ENCODE measurements at places on chromosomes 5 and 9.

DNA sequence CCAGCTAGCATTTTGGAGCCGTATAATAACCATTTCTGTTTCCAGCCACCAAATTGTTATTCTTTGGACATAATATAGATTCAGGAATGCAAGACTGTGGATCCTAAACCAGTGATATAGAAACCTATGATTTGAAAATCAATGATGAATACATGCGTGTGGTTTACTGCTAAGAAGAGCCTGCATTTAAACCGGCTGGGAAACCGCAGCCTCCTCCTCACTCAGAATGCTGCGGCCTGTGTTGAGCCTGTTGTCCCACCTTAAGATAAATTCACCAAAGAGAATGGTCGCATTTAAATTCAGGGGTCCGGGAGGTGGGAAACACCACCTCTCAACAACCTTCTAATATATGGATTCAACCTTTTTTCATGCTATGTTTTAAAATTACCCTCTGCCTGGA is 148.0 kb downstream of the MEF2C start:
- no peak for DNase-seq

DNA sequence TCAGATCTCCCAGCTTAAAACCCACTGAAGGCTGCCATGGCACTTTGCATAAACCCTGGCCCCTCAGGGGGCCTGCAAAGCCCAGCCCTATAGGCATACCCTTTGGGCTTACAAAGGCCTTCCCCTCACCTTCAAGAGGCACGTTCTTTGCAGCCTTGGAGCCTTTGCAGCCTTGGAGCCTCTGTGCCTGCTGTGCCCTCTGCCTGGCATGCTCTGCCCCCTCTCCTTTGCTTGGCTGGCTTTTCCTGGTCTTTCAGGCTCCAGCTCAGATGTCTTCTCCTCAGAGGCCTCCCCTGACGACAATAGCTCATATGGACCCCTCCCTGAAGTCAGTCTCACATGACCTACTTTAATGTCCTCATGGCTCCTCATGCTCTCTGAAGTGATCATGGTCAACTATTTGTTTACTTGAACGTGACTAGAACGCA is 60.3 kb downstream of the CXXC5 start:
- no peak for DNase-seq

DNA sequence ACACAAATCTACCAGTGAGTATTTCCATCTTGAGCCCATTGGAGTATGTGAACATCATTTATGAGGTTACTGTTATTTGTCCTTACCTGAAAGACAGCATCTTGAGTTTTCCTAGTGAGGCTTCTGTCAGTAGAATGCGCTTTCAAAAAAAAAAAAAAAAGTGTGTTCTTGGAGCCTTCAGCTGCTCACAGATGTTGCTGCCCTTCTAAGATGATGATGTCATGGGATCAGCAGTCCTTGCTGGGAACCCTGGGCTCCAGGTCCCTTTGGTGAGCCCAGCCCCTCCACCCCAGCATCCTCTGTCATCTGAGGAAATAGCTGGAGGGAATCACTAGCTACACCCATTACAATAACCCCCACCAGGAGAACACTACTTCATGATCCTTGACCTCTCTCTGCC is 83.3 kb downstream of the ATPSCKMT start:
- DNase-seq = no peak

- no peak for DNase-seq
Measured at GRCh38 chr5:112933105-112933504, 11.1 kb upstream of the REEP5 start.

DNA sequence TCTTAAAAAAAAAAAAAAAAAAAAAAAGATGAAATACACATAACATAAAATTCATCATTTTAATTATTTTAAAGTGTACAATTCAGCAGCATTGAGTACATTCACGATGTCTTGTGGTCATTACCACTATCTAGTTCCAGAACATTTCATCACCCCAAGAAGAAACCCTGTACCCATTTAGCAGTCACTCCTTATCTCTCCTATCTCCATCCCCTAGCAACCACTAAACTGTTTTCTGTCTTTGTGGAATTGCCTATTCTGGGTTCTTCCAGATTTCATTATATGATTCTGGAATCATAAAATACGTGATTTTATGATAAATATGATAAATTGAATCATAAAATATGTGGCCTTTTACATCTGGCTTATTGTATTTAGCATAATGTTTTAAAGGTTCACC is 8.9 kb upstream of the HMCN2 start:
- no peak for DNase-seq

GRCh38 chr5:37840053-37841034 is 503 bp upstream of the GDNF start:
- no peak for DNase-seq

- no peak for DNase-seq
Measured at GRCh38 chr5:170630711-170631141, 126.9 kb downstream of the KCNIP1 start.

GRCh38 chr9:37752642-37753488 is 740 bp upstream of the TRMT10B start:
- DNase-seq = no peak

GRCh38 chr5:172943906-172944305 is 15.3 kb upstream of the RPL26L1 start:
- no peak for DNase-seq

- no peak for DNase-seq
Measured at GRCh38 chr9:111754800-111755199, 39.9 kb downstream of the SHOC1 start.

GRCh38 chr9:129822898-129823541 is 916 bp downstream of the TOR1A start:
- no peak for DNase-seq

- no peak for DNase-seq
Measured at GRCh38 chr9:136882109-136882946, 4.0 kb upstream of the TRAF2 start.

GRCh38 chr9:85061969-85062368 is 392.4 kb downstream of the NTRK2 start:
- no peak for DNase-seq

GRCh38 chr5:132763181-132764036 is 13.6 kb downstream of the SEPTIN8 start:
- no peak for DNase-seq

DNA sequence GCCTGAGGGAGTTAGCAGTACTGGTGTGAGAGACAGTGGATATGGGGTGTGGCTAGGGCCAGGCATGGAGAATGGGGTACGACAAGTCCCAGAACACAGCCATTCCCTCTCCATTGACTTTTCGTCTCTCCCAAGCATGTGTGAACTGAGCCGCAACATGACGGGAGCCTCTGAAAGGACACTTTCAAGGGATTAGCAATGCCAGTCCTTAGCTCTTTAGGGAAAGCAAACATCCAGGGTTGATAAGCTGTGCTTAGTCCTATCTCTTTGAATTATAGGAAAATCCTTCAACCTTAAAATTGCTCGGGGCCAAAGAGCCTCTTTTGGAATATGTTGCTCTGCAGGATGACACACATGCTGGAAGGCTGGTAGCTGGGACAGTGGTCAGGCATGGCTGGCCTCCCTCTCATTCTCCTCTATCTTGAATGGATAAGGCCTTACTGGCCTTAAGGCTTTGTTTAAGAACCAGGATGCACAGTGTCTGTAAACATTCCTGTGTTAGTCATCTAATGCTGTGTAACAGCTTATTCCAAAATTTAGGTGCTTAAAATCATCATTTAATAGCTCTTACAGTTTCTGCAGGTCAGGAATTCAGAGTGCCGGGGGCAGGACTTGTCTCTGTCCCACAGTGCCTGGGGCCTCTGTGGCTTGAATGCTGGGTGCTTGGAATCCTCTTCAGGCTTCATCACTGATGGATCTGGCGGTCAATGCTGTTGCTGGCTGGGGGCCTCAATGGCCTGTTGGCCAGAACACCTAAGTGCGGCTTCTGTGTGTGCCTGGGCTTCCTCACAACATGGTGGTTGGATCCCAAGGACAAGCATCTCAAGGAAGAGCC is 95.3 kb downstream of the PTTG1 start:
- no peak for DNase-seq
